ENCODE measurements at places on chromosomes 2 and 18. TPM values are rescaled to one million over a fixed set of nuclear protein-coding genes. Genes with fewer than 3 reads are reported as not detected.

The IL1B gene
- total RNA-seq, result not detected

The ABCG5 gene
- total RNA-seq, result not detected

The NFATC1 gene
- 7.1 TPM for total RNA-seq

DNA sequence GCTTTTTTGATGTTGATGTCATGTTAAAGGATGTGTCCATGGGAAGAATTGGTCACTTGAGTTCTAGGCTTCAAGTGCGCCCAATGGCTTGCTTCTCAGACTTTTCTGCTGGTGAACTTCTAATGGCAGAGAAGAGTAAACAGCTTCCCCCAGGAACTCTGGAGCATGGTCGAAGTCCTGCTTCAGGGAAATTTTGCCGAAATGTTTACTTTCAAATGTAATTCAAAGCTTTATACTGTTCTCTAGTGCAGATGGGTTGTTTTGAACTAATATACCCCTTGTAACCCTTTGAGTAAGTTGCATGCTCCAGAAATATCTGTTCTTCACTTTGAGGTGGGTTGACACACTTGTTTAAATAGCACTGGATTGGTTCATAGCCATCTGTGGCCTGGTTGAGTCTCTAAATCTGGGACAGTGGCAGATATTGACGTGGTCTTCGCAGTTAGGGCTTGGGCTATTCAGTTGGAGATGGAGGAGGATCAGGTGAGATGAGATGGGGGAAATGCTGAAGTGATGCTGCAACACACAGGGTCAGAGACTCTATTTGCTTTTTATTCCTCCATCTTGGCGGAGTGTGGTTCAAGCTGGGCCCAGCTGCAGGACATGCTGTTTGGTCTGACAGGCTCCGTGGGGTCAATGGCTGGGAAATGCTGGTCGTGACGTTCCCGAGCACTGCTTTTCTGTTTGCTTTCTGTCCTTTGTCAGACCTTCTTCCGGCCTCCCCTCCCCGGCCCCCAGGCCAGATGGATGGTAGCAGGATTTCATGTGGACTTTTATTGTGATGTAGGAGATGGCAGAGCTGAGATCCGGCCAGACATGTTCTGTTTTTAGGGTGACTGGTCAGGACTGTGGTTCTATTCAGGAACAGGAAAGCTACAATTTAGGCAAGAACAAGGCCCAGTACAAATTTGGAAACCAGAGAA, 35.9 kb downstream of the MYO1B start:
- H3K27me3 ChIP-seq, result no peaks in the 10 kb centered on the region
- peaks cover 32% of the 10 kb centered on the region for H3K4me1 ChIP-seq
- peaks cover 21% of the 10 kb centered on the region for H3K36me3 ChIP-seq
- H3K4me3 ChIP-seq, result no peak overlapping the region
- no peak overlapping the region for H3K27ac ChIP-seq

GRCh38 chr2:30288561-30288960, 57.2 kb downstream of the LBH start:
- H3K4me3 ChIP-seq, result no peak overlapping the region
- peaks cover 17% of the 10 kb centered on the region for H3K4me1 ChIP-seq
- no peaks in the 10 kb centered on the region for H3K36me3 ChIP-seq

DNA sequence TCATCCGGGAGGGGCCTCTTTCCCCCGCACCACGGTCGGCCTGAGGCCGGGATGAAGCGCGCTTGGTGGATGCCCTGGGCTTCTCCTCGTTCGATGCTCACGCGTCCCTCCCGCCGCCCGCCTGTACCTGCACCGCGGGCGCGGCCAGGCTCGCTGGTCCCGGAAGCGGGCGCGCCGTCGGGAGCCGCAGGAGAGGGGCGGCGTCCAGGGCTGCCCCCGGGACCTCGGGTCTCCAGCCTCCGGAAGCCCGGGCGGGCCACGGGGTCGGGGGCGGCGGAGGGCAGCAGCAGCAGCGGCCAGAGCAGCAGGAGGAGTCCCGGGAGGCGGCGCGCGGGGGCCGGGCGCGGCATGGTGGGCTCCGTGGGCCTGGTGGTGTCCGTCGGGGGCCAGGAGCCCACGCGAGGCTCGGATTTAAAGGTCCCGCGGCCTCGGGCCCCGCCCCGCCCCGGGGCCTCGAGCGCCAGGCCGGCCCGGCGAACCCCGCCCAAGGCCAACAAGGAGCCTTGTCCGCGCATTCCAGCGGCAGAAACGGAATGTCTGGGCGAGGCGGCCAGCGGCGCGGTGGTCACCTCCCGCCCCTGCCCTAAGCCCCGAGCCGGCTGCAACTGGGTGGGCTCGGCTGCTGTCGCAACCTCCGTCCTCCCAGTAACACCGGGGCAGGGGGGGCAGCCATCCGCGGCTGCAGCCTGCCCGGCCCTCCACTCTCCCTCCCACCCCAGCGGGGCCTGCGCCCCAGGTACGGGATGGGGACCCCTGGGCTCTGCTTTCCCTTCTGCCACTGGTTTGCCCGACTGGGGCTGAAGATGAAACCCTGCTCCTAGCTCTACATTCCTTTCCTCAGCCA, at the start of gene MATN3:
MATN3 (minus strand) TSS at position 387 of the 844 bp plus-strand sequence; CDS start at position 350, 37 bp downstream.
- peak within 1 kb of the TSS; percentile 74 for H3K4me3 ChIP-seq
- H3K27ac ChIP-seq, result peak within 1 kb of the TSS; percentile 89
- DNase-seq, result no peak

DNA sequence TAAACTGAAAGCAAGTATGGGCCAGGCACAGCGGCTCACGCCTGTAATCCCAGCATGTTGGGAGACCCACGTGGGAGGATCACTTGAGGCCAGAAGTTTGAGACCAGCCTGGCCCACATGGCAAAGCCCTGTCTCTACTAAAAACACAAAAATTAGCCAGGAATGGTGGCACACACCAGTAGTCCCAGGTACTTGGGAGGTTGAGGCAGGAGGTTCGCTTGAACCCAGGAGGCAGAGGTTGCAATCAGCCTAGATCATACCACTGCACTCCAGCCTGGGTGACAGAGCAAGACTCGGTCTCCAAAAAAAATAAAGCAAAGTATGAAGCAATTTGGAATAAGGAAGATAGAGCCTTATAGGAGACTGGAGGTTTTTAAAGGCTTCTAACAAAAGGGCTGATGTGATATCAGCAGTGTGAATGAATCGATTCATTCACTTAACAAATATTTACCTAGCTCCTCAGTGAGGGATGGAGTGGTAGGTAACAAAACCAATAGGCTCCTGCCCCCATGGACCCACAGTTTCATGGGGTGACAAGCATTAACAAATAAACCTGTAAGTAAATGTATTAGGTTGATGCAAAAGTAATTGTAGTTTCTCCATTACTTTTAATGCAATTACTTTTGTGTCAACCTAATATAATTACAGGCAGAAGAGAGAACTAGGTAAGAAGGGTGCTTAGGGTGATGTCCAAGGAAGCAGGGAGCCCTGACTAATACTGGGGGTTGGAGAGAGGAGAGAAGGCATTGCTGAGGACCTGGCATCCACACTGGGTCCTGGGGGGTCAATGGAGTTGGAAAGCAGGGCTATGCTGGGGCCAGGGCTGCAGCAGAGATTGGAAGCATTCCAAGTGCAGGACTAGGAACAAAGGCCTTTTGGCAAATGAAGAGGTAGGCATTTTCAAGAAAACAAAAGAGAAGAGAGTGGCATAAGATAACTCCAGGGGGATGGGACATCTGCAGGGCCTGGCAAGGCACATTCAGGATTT, 195.4 kb upstream of the ARL4C start:
- no peak for DNase-seq
- no peak overlapping the region for H3K4me3 ChIP-seq
- H3K4me1 ChIP-seq, result peaks cover 22% of the 10 kb centered on the region
- H3K36me3 ChIP-seq, result no peaks in the 10 kb centered on the region
- H3K27me3 ChIP-seq, result no peaks in the 10 kb centered on the region

DNA sequence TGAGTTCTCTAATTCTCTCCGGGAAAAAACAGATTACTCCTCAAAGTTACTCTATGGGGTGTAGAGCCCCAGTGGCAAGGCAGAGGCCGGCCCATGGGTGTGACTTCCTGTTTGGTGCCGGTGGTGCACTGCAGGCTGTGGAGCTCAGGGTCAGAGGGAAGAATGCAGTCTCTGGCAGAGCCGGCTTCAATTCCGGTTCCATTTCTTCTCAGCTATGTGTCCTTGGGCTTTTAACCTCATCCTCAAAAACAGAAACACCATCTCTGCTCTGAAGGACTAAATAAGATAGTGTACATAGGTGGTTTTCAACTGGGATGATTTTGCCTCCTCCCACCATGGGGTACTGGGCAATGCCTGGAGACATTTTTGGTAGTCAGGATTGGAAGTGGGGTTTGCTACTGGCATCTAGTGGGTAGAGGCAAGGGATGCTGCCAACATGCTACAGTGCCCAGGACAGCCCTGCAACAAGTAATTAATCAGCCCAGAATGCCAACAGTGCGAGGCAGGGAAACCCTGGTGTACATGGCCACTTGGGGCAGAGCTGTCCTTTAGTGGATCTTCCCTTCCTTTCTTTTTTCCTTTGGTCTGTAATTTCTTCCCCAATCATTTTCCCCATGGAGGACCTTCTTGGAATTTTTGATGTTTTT, 81.2 kb downstream of the INSIG2 start:
- H3K4me1 ChIP-seq, result peaks cover 6% of the 10 kb centered on the region
- H3K4me3 ChIP-seq, result no peak overlapping the region
- H3K36me3 ChIP-seq, result no peaks in the 10 kb centered on the region
- no peak for DNase-seq
- peaks cover 2% of the 10 kb centered on the region for H3K27me3 ChIP-seq

DNA sequence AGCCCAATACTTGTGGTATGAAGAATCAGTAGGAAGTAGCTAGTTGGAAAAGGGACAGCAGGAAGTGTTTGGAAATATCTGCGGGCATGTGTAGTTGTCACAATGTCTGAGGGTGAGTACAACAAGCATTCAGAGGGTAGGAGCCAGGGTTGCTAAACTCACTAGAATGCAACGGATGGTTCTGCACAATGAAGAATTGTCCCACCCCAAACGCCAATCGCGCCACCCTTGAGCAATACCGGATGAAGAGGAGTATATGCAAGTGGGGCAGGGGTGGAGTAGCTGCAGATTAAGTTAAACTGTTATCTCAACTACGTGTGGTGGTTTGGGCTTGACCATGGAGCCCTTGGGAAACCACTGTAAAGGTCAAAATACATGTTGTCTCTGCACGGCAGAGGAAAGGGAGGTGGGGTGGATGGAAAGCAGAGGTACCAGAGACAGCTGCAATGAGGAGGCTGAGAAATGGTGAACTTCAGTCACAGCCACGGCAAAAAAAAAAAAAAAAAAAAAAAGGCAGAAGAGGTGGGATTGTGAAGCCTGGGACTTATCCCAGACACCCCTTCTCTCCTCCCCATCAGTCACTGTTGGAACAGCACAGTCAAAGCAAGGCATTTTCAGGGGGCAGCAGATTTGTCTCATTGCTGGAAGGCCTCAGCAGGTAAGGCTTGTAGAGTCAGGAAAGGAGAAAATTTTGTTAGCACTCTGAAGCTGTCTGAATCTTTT, 5.2 kb downstream of the CCL20 start:
- no peaks in the 10 kb centered on the region for H3K27me3 ChIP-seq
- peak overlapping the region; percentile 17 for H3K4me3 ChIP-seq
- DNase-seq, result no peak
- peaks cover under 1% of the 10 kb centered on the region for H3K36me3 ChIP-seq
- peak overlapping the region; percentile 98 for H3K27ac ChIP-seq

DNA sequence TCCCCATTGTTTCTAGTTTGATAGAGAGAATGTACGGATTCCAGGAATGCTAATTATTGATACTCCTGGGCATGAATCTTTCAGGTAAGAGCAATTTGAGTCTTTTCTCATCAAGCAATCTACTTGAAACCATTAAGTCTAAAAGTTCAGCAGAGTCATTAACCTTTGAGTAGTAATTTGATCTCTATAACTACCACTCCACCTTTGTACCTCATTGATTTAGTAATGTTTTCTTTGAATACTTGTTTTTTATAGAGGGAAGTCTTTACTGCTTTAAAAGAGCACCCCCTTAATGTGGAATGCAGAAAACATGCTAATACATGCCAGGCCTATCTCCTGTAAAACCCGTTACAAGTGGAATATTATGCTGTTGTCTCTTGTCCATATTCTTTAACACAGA, 45.0 kb downstream of the EIF5B start:
- DNase-seq, result no peak
- peaks cover 28% of the 10 kb centered on the region for H3K36me3 ChIP-seq
- no peak overlapping the region for H3K27ac ChIP-seq

DNA sequence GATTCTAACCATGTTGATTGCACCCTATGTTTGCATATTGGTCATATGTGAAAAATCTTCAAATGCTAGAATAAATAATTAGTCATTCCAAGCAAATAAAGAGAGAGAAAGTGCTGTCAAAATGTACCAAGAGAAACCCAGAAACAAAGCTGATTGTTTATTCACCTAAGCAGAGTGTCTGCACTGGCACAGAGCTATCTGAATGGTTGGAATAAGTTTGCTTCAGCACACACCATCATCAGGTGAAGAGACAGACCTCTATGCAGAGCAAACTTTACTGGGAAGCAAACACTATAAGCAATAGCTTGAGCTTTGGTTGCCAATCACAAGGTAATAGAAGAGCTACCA, 25.4 kb downstream of the DSG4 start:
- H3K4me3 ChIP-seq, result no peak overlapping the region
- no peak for DNase-seq
- H3K36me3 ChIP-seq, result no peaks in the 10 kb centered on the region
- H3K27me3 ChIP-seq, result peaks cover 32% of the 10 kb centered on the region

GRCh38 chr18:21335927-21336488, 94.0 kb downstream of the GREB1L start:
- H3K4me1 ChIP-seq, result peaks cover 12% of the 10 kb centered on the region
- DNase-seq, result no peak
- H3K36me3 ChIP-seq, result no peaks in the 10 kb centered on the region
- no peak overlapping the region for H3K4me3 ChIP-seq
- no peaks in the 10 kb centered on the region for H3K27me3 ChIP-seq

DNA sequence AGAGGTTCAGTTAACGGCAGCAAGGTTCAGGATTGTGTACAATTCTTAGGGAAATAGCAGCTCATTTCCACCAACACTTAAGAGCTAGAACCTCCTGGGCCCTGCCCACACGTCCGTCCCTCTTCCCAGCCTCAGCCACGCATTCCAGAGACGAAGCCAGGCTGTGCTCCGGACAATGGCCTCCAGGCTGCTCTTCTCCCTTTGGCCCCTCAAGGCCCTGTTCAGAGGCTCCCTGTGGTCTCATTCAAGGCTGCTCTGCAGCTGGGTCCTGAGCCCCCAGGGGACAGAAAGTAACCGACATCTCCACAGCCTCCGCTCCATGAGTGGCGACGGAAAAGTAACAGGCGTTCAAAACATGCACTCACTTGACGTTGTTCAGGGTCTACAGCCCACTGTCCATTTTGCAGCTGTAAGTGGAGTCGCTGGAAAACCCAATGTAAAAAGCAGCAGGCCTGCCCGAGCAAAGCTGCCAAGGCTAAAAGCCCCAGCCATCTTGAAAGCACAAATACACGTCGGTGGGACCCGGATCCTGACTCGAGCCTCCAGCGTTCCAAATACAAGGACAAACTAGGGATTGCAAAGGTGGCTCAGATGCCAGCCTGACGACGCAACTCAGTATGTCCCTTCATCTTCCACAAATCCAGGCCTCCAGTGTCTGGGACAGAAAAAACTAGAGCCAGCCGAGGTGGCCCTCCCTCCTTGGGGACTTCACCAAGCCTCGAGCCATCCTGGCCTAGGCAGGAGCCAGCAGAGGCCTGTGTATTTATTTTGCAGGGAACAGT, 76.9 kb downstream of the NDUFA10 start:
- H3K27me3 ChIP-seq, result no peaks in the 10 kb centered on the region
- peaks cover 2% of the 10 kb centered on the region for H3K36me3 ChIP-seq
- H3K27ac ChIP-seq, result no peak overlapping the region
- peaks cover 5% of the 10 kb centered on the region for H3K4me1 ChIP-seq
- peak; percentile 42 for DNase-seq
